Suppressor macrophage (primary cell): ENCODE measurements at places on chromosomes 1 and 21.

DNA sequence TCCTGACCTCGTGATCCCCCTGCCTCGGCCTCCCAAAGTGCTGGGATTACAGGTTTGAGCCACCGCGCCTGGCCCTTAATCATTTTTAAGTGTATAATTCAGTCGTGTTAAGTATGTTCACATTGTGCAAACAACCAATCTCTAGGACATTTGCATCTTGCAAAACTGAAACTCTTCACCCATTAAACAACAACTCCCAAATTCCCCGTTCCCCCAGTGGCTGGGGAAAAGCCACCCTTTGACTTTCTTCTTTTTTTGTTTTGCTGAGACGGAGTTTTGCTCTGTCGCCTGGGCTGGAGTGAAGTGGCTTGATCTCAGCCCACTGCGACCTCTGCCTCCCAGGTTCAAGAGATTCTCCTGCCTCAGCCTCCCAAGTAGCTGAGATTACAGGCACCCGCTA is 6.5 kb upstream of the THEMIS2 start:
- DNase-seq, result peak; percentile 36

- no peak for DNase-seq
Observed at GRCh38 chr21:33700491-33700890, 58.2 kb downstream of the ITSN1 start.

DNA sequence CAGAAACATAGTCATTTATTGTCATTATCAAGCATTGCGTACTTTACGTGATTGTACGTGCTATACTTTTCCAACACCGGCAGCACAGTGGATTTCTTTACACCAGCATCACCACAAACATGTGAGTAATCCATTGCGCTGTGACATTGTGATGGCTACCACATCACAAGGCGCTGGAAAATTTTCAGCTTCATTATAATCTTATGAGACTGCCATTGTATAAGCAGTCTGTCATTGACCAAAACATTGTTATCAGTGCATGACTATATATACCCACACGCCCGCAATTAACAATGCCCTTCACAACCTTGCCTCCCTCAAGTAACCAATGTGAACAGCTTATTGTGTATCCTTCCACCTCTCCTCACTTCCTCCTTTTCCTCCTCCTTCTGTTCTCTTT is 137.6 kb downstream of the ZZZ3 start:
- no peak for DNase-seq

DNA sequence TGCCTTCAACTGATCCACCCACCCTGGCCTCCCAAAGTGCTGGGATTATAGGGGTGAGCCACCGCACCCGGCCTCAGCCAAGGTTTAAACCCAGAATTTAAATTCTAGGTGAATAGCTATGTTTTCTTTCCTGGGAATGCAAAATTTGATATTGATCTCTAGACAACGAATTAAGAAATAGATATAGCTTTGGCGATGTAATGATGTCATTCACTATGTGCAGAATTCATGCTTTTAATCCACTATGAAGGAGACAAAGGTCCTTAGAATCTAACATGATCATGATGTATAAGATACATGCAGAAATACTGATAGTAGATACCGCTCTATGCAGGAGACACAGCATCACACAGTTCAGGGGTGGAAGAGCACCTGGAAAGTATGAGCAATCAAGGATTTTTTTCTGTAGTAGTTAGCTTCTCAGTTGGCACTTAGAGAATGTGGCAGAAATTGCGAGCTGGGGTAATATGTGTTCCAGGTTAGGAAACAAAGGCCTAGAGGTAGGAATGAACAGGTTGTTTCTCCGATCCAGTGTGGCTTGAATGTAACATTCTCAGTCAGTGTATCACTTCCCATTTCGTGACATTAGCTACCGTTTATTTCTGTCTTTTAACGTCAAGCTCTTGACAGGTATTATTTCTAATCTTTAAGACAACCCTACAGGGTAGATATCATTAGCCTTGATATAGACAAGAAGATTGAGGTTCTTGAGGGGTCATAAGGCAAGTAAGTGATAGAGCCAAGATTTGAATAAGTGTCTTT is 3.0 kb upstream of the CEP350 start:
- DNase-seq, result no peak

- DNase-seq, result no peak
Observed at GRCh38 chr1:206049293-206049692, 3.7 kb upstream of the RHEX start.

DNA sequence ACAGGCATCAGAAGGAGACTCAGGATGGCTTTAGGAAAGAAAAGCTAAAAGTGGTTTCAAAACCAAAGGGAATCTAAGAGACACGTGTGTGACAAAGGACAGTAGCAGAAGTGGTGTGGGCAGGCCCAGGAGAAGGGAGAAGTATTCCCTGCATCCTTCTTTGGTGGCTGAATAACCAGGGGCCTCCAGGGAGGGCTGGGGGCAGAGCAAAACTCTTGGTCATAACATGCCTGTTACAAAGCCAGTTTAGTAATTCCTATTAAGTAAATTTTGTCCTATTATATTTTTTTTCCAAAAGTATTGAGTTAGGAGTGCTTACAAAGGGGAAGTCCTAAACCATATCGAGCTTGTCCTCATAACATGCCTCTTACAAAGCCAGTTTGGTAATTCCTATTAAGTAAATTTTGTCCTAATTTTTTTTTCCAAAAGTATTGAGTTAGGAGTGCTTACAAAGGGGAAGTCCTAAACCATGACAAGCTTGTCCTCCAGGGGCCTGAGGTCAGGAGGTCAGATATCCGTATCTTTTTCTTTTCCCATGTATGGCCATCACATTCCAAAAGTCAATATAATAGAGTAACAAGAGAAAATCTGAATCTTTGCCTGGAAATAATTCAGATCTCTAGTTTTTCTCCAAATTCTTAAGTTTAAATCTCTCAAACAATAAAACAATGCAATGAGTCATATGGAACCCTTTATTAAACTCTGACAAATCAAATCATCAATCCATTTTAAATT is 509.2 kb downstream of the LTN1 start:
- no peak for DNase-seq

DNA sequence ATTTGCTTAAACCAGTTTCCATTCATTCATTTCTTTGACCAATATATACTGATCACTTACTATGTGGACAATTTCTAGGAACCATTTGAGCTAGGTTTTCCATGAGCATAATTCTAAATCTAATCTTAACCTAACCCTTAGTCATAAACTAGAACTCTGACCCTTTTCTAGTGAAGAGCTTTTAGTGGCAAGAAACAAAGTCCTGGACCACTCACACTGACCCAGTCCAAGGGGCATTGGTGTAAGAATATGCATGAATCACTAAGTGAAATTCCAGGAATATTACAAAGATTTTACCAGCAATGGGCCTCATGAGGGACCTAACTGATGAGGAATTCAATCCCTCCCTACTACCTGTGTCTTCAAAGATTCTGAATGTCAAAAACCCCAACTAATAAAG is 40.6 kb upstream of the SLC2A1 start:
- no peak for DNase-seq

DNA sequence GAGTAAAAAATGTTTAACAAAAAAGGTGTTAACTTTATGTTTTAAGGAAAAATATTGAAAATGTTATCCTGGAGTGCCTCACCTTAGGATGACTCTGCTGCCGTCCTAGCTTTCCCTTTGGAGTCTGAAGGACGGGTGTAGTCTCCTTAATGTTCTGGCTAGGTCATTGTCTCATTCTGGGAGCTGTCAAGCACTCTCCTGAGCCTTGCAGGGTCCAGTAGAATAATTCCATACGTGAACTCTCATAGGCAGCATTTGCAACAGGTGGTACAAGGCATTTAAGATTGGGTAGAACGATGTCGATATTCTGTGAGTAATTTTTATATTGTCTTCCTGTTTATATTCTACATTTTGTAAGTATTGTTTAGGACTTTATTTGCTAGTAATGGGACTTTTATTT is 283.6 kb upstream of the C1orf105 start:
- DNase-seq, result no peak

DNA sequence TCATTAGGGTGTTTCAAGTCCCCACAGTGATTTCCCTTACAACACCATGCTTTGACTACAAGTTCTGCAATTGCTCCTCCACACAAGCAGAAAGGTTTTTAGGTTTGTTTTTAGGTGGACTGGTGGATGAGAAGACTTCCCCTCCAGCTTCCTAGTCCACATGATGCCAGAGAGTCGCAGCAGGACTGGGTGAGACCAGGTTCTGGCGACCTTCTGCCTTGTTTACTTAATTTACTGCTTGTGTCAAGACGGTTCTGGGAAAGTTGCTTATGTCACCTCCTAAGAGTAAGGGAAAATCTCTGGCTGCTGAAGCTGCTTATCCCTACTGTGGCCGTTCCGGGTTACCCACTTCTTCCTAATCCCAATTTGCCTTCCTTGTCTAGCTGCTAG is 76.4 kb downstream of the GLUL start:
- DNase-seq, result no peak

DNA sequence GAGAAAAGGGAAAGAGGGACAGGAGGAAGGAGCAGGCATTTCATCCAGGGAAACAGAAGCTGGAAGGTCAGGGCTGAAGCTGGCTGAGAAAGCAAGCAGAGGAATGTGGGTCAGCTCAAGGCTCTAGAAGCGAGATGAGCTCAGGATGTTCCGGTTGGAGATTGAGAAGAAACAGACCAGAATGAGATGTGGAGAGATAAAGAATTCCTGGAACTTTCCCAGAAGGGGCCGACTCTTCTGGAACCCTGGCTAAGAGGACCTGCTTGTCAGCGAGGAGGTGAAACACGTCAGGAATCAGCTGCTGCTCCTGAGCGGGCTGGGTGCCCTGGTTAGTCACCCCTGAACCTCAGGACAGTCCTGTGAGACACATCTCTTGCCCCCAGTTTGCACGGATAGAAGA is 75.9 kb downstream of the HUNK start:
- no peak for DNase-seq

DNA sequence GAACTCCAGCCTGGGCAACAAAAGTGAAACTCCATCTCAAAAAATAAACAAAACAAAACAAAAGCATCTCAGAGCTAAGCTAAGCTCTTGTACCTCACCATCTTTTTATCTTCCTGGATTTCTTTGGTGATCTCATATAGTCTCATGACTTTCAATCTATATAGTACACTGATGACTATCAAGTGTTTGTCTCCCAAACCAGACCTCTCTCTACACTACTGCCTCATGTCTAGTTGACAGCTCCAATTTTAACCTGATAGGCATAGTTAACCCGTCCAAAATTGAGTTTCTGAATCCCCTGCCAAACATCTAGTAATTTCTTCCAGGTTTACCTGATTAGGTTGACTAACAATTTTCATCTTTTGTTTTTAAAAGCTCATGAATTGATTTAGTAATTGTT is 151.7 kb downstream of the COP1 start:
- no peak for DNase-seq

DNA sequence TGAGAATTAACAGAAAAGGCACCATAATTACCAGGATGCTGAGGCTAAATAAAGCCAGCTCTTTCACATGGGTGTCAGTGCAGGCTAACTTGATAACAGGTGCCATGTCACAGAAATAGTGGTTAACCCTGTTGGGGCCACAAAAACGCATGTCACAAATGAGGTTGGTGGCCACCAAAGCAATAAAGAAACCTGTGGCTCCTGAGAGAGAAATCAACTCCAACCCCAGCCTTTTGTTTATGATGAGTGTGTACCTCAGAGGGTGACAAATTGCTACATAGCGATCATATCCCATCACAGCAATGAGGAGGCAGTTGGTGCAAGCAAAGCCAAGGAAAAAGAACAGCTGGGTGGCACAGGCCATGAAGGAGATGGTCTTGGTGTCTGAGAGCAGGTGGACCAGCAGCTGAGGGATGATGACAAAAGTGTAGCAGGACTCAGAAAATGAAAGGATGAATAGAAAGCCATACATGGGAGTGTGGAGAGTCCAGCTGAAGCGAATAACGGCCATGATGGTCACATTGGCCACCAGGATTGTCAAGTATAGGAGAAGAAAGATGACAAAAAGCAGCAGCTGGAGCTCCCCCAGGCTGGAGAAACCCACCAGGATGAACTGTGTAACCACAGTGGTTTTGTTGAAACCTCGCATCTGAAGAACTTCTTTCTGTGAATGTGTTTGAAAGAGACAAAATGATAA is at the start of gene OR10T2:
TSS of gene OR10T2 (minus strand) at position 649 of the 697 bp plus-strand sequence. CDS start at position 649, 0 bp downstream.
- no peak for DNase-seq

- no peak for DNase-seq
Observed at GRCh38 chr1:19361611-19362147, 49.6 kb downstream of the SLC66A1 start.

DNA sequence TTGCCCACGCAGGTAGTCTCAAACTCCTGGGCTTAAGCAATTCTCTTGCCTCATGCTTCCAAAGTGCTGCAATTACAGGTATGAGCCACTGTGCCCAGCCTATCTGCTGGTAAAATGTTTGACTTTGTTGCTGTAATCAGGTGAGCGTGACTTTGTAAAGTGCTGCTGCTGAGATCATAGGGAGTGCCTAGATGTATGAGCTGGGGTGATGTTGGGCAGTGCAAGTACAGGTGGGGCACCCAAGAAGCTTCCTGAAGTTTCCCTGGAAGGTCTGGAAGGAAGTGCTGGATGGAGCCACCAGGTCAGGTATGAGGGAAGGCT is 43.1 kb downstream of the KIF21B start:
- no peak for DNase-seq

GRCh38 chr1:197696372-197696771 is 78.9 kb downstream of the DENND1B start:
- DNase-seq, result no peak

DNA sequence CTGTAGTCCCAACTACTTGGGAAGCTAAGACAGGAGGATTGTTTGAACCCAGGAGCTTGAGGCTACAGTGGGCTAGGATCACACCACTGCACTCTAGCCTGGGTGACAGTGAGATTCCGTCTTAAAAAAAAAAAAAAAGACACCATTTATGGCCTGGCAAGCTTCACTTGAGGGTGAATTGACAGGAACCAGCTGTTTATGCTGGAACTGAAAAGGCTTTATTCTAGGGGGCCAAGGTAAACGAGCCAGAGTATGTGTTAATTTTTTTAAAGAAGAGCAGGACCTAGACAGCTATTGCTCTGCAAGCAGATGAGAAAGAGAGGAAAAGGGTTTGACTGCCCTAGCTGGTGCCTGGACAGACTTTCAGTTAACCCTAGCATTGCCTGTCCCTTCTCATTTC is 37.0 kb downstream of the S100A6 start:
- no peak for DNase-seq

DNA sequence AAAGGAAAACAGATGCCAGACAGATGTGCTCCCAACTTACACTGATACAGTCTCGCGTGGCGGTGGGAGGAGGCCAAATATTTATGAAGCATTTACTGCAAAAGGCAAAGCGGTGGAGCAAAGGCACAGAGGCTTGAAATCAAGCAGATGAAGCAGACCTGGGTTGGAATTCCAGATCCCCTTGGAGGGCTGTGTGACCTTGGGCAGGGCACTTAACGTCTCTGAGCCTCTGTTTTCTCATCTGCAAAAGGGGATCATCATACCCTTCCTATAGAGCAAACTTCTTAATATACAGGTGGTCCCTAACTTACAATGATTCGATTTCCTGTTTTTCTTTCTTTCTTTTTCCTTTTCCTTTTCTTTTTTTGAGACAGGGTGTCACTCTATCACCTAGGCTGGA is 54.1 kb downstream of the IGSF21 start:
- no peak for DNase-seq
